ENCODE measurements at places on chromosomes 13 and 19.

DNA sequence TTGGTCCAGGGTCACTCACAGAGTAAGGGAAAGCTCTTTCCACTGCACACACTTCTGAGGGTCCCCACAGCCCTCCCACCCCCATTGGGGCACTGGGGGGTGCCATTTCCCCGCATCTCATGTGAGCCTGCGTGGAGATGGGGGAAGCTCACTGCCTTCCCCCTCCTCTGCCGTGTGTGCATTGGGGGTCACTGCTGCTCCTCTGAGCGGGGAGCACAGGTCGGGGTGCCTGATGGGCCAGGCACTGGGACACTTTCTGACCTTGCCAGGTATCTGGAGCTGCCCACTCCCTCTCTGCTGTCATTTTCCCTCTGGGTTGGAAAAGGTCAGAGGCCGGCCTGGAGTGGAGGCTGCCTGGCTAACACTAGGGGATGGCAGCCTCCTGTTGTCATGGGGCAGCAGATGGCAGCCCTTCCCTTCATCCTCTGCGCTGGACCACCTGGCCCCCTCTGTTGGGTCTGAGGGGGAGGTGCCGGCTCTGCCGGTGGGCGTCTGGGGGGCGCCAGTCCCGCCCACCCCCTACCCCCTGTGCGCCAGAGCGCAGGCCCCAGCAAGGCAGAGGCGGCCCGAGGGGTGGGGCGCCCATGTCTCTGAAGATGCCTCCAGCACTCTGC lies 9.1 kb downstream of the SSBP4 start:
- DNase-seq: no peak

DNA sequence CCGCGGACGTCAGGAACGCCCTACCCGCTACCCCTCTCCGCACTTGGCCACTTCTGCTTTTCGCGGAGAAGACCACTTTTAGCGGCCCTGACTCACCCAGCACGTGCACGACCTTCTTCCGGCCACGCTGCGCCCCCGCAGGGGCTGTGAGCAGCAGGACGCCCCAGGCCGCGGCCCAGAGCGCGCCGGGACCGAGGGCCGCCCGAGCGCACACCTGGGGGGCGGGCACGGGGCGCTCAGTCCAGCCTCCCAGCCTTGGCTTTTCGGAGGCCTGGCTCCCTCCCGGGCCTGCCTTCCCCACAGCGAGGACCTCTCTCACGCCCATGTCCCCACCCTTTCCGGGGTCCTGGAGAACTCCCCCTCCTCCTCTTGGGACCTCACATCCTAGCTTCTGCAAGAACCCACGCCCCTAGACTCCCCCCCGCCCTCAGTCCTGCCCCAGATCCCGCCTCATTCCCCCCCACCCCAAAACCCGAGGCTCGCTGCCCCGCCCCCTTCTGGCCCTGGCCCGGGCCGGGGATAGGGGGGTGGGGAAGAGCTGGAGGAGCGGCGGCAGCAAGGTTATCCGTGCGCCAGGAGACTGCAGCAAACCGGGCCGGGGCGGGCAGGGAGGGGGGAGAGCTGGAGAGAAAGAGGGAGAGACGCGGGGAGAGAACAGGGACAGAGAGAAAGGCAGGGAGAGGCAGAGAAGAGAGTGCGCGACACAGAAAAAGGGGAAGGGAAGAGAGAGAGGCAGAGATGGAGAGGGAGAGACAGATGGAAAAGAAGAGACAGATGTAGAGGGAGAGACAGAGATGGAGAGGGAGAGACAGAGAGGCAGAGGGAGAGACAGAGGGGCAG lies 11.5 kb downstream of the TM6SF2 start:
- DNase-seq: no peak

- no peak for DNase-seq
These were observed 3.4 kb downstream of the KPTN start for GRCh38 chr19:47480658-47481057.

DNA sequence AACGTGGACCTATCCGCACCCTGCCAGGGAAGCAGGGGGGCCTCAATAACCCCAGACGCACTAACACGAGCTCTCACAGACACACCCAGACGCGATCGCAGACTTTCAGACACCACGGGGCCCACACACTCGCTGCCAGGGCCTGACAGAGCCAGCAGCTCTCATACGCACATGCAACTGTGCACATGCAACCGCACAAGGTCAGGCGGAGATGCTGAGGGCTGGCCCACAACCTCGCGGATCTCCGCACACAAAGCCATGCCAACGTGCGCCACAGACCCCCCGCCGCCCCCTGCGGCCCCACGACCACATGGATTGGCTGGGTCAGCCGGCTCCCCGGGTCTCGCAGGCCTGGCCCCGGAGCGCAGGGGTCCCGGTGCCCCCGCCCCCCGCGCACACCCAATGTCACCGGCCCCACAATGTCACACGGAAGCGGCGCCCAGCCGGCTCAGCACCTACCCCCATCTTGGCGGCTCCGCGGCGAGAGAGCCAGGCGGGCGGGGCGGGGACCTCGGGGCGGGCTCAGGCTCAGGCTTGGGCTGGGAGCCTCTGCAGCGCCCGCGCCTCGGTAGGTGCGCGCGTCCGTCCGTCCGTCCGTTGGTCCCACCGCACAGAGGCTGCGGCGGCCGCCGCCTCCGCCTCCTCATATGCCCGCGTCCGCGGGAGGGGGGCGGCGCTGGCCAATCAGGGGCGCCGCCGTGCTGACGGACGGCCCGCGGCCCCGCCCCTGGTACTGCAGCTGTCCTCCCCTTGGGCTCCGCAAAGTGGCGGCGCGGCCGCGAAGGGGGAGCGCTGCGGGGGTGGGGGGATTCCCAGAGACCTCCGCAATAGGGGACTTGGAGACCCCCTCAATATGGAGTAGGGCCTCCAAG lies at the start of gene ATP1A3:
Gene ATP1A3, minus strand, starts transcription at position 619 of the 872 bp plus-strand sequence. Its CDS starts 154 bp downstream, at position 465.
- DNase-seq: no peak

GRCh38 chr19:51712461-51713081 lies 11.2 kb downstream of the HAS1 start:
- no peak for DNase-seq

- DNase-seq: no peak
These were observed 4.0 kb upstream of the NWD1 start for GRCh38 chr19:16715611-16716010.

DNA sequence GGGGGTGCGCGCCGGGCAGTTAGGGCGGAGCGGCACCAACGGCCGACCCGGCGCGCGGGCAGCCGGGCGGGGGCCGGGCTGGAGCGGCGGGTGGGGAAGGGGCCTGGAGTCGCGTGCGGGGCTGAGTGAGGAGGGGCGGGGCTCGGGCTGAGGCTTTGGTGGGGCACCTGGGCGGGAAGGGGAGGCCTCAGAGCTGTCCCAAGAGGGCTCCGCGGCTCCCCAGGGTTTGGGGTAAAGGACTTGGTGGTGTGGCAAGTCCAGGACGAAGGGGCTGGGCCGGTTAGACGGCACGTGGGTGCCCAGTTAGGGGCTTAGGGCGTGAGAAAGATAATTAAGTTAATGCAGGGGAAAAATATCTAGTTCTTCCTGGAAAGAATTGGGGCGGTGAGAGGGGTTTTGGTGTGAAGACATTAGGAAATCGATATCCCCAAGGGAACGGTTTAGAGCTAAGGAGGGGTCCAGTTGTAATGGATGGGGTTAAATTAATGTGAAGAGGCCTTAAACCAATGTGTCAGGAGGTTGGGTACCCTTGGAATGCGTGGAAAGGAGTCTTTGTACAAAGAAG lies 496 bp downstream of the ZNF574 start:
- no peak for DNase-seq

GRCh38 chr19:11506967-11507366 lies 1.3 kb upstream of the ZNF653 start:
- DNase-seq: no peak

DNA sequence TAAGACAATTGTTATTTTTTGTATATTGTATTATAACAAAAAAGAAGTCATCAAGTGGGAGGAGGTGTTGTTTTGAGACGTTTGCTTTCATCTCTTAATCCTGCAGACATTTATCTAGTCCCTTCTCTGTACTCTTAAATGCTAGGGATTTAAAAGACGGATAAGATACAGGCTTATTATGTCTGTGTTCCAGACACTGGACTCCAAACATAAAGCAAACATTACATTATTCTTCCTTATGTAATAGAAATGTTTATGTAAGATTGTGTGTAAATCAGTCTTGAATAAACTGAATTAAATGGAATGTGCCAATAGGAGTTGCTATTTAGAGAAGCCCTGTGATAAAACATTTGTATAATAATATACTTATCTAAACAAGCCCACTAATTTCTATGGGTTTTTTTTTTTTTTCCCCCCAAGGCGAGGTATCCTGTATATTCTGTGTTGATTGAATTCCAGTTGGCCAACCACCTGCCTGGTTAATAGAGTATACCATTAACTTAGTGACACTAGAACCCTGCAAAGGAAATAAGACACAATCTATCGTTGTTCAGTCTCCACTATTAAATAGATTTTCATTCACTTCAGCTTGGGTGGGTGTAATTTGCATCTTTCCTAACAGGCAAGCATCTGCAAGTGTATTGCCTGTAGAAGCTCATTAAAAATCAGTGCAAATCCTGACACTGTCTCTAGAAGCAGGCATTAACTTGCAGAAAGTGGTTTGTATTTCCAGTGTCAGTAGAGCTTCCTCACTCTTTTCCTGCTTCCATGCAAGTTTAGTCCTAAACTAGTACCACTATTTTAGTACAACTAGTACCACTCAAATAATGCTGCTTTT lies 69.0 kb downstream of the LRCH1 start:
- DNase-seq: no peak

All from cortex of kidney (tissue), 1 donor.